ENCODE measurements at places on chromosomes 3 and 15.

DNA sequence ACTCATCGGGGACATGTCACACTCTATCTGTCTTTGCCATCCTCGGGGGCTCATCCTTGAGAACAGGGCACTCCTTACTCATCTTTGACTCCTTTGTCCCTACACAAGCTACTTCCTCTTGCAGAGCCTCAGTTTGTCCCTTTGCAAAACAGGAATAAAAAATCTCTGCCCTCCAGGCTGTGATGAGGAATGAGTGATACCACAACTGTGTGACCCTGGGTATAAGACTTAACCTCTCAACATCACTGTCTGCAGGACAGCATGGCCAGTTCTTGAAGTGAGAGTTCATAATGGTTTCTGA, 48.5 kb downstream of the IQSEC1 start:
- DNase-seq, result no peak

GRCh38 chr3:183038757-183039156, 58.4 kb upstream of the DCUN1D1 start:
- no peak for DNase-seq

GRCh38 chr3:149547954-149548668, 73.6 kb downstream of the TM4SF4 start:
- DNase-seq, result peak; percentile 82

DNA sequence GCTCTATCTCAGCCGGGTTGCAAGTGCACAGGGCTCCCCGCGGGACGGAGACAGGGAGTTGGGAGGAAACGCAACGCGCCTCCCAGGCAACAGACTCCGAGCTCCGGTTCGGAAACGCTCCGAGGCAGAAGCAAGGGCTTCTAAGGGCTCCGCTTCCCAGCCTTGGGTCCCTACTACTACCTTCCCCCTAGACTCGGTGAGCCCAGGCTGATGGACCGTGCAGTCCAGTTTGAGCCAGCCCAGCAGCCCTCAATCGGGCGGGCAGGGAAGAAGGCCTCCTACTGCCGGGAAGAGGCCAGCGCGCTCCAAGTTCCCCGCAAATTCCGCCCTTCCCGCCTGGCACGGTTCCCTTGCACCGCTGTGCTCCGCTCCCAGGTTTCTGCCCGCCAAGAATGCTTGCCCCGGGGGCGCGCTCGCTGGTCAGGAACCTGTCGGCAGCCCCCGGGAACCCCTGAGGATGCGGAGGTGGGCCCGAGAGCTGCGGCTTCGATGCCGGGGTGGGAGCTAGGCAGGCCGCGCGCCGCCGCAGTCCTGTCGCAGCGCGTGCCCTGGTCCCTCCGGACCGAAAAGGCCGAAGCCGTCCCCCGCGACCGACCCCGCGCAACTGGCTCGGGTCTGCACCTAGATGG, 728 bp downstream of the TRANK1 start:
- DNase-seq, result peak; percentile 53

DNA sequence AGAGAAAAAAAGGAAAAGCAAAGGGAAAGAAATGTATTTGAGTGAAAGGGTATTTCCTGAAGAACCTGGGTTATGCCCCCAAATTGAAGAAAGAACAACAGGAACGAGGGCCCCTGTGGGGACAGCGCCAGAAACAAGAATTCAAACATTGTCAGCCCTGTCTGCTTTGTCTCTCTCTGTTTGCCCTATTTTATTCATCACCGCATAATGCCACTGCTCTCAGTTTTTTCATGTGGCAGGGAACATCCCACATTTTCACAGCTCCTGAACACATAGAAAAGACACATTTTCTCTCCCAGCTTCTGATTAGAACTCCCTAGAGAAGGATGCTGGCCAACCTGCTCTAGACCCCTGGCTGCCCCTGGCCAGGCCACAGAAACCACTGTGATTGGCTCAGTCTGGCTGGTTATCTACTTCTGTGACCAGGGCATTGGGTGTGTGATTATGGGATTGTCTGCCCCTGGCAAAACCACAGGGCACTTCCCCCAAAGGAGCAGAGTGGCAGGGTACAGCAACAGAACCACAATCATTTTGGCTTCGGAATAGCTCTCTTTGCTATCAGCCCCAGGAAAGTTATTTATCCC, 31.3 kb upstream of the CCDC54 start:
- no peak for DNase-seq

DNA sequence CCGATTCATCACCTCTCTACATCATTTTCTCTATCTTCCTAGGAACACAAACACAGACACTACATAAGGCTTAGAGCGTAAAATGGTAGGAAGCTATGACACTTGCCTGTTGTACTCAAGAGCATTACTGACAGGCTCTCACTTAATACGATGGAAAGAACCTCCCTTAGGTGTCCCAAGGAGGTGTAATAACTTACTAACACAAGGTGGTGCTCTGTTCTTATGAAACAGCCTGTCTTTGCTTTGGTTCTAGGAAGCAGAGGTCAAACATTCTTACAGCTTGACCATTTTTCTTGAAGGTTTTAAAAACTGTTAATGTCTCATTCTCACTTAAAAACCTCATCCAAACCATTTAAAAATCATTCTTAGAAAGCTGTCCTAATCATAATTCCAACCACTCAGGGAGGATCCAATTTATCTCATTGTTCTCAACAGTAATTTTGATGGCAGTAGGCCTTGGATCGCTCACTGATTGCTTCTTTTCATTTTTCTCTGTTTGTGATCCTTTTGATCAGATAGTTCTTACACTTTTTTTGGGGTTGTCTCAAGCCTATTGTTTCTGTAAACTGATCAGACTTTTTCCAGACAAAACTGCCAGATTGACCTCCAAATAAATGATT, 317.8 kb upstream of the AGTR1 start:
- DNase-seq, result peak; percentile 66

- DNase-seq, result no peak
Measured at GRCh38 chr3:98553753-98554152, 22.0 kb downstream of the GPR15 start.

DNA sequence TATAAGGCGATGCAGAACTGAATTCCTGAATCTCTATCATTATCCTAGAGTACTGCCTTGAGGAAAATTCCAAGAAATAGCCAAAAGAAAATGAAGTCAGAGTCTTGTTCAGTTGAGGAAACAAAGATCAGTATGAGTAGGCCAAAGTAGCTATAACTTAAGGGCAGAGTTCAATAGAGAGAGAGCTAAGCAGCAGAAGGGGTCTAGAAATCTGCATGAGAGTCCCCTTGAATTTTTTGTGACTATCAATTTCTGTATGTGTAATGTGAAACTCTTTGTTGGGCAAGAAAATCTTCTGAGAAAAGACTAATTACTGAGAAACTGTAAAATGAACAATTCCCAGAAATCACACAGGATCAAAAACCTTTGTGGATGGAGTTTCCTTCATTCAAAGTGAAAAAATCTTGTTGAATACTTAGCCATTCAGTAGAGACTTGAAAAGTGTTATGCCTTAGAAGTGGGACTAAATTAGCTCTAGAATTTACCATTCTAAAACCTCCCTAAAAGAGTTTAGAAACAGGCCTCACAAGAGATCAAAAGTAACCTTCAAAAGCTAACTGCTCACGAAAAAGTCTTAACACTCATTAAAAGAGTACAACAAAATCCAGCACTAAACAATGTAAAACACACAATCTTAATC, 43.1 kb upstream of the FNDC3B start:
- no peak for DNase-seq

DNA sequence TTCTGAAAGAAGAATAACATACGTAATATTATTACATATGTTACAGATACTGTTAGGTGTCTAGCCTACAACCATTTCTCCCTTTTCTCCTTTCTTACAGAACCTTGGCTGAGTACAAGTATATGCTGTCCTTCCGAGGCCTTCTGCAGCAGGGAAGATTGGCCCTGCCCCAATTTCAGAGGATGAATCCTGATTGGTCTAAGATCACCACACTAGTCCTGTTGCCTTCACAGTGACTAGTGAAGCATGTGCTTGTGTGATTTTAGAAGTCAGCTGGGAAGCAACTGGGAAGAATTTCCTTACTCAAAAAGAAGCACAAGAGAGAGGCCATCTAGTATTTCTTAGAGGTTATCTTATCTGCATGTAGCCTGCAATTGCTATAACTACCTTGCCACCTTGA, 30.6 kb upstream of the MECOM start:
- DNase-seq, result peak; percentile 10

DNA sequence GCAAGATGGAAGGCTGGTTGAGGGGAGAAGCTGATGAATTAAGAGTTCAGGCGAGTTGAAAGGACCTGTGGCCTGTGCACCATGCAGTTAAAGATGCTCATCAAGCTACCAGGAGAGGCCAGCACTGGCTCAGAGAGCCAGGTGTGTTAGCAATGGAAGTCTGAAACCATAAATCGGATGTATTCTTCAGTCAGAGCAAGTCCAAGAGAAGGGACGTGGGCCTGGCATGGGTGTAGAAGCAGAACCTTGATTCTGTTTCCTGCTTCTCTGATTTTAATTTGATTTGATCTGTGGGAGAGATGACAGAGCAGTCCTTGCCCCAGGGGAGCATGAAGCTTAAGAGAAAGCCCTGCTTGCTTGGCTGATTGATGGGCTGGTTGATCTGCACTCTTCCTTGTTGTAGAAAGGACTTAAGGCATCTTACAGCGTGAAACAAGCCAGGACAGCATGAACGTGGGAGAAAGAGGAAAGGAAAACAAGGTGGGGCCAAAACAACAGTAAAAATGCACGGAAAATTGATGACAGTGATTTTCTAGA, 10.9 kb downstream of the TM6SF1 start:
- no peak for DNase-seq

DNA sequence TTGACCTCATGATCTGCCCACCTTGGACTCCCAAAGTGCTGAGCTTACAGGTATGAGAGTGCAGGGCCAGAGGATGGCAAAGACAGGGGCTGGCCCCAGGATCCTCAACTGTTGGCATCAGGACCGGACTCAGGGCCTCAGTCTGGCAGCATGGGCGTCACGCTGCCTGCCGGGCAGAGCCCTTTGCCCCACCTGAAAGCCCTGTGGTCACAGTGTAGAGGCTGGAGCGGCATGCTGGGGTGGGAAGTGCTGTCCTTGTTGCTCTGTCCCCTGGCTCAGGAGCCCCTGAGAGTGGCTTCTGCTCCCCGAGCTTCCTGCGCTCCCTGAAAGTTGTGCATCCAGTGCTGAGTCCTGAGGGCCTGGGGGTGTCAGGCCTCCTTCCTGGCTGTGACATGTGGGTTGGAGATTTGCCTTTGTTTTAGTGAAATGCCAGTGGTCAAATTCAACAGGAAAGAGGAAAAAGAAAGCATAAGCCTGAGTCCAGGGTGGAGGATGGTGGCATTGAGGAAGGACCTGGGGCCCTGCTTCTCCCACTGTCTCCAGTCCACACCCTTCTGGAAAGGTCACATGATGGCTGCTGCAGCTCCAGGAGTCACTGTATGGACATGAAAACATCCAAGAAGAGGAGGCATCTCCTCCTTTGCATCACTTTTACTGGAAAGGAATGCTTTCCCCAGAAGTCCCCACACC, 147.2 kb downstream of the OR4M2 start:
- no peak for DNase-seq

- no peak for DNase-seq
Measured at GRCh38 chr3:140443073-140443472, 234.8 kb upstream of the TRIM42 start.

DNA sequence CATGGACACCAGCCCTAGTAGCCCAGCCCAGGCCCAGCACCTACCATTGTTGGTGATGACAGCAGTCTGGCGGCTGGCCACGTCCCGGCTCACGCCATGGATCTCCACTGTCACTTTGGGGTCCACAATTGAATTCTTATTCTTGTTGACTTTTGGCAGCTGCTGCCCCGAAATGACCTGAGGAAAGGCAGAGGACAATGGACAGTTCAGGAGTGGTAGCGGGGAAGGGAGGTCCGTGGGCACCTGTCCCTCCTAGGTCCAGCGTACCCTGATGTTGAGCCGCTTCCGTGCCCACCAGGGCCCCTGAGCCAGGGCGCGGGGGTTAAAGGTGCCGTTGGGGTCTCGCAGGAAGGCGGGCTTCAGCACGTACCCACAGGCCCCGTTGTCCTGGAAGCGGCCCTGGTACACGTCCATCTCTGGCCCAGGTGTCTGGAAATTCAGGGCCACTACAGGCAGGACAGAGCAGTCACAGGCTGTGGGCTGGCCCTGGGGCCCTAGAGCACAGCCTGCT, 17.7 kb downstream of the VILL start:
- no peak for DNase-seq

GRCh38 chr3:14403619-14404155, 1.3 kb downstream of the SLC6A6 start:
- DNase-seq, result no peak

DNA sequence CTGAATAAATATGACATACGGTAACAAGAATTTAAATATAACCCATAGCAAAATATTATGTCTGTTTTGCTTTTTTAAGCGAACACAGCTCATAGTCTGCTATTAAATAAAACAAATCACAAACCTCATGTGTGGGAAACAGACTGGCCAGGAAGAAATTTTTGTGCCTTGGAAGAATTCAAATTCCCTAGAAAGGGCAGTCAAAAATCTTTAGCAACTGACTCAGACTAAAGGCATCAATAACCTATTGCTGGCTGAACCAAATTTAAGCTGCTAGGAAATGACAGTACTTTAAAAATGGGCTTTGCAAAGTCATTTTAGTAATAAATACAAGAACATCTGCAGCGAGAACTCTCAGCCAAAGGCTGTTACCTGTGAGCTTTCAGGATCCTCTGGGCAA, 151.4 kb downstream of the PLD1 start:
- no peak for DNase-seq

GRCh38 chr15:57147621-57148020, 228.7 kb upstream of the CGNL1 start:
- DNase-seq, result no peak

DNA sequence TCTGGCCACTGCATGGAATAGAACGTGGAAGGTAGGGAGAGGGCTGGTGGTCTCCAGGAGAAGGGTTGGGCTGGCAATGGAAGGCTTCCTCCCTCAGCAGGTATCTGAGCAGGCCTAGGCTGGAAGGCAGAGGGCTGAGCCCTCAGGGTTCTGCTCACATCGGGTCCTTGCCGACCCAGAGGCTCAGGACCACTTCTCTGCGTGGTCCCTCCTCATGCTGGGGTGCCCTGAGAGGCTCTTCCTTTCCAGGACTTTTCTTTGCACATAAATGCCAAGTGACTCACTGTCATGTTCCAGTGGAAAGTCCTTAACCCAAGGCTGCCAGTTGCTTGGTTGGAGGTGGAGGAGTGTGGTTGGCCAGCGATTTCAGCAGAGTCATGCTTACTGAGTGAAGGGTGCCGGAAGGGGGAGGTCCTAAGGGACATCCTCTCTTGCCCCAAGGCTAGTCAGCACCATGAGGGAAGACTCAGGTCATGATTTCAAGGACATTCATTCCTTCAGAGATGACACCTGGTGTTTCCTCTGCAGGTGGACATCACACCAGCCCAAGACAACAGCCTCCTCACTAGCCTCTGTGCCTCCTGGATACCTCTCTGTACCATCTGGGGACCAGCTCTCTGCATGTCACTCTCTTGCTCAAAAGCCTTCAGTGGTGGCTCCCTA, 8.2 kb downstream of the SLC6A6 start:
- peak; percentile 75 for DNase-seq

DNA sequence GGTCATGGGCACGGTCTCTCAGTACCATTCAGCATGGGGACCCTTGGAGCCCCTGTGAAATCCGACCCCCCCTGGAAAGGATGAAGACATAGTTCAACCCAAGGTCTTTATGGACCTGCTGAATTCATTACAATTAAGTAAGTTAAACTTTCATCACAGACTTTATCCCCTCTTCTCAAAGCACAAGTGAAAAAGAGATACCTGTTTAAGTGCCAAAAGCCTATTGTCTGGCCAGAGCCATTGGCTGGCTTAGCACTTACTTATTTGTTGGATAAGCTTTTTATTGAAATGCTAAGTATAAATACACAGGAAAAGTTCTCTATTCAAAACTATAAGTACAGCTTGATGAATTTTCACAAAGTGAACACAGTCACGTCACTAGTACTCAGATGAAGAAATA, 128.4 kb upstream of the NR2E3 start:
- DNase-seq, result no peak

All from epithelial cell of esophagus (primary cell).